ENCODE measurements at places on chromosomes 4 and X.
A peak's percentile ranks its signal among the peaks of the same experiment; 100 is the strongest.

DNA sequence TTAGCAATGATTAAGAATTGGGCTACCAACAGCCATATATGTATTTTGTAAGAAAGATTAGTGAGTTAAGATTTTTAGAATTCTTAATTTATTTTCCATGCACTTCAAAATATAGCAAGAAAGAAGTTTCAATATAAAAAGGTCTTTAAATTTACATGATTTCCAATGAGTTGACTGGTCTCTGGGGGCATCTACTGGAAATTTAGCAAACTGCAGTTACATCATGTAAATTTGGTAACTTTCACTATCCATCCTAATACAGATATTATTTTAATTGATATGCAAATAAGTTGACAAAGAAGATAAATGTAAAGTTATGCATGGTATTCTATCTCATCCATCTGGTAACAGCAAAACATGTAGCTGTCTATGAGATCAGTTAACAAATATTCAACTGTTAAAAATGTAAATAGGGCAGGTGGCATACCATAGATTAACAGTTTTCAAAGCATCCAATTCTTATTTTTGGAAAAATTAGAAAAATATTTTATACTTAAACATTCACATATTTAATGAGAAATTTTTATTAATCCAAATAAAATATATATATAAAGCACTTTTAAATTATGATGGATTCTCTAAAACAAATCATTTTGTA, 29.1 kb downstream of the TTC29 start:
- peak; percentile 18 for DNase-seq

DNA sequence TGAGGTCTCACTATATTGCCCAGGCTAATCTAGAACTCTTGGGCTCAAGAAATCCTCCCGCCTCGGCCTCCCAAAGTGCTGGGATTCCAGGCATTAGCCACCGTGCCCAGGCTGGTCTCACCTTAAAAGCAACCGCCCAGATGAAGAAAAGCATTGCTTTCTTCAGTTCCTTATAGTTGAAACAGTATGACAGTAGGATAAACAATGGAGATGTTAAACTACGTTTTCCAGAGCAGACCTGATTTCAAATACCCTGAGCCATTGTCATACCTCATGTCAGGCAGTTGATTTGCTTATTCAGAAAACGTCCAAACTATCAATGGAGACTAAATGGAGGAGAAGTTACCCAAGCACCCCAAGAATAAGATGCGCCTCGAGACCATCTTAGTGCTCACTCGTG, 26.3 kb upstream of the TMEM131L start:
- no peak for DNase-seq

GRCh38 chr4:76067652-76068286, 6.7 kb upstream of the ART3 start:
- DNase-seq = peak; percentile 84

DNA sequence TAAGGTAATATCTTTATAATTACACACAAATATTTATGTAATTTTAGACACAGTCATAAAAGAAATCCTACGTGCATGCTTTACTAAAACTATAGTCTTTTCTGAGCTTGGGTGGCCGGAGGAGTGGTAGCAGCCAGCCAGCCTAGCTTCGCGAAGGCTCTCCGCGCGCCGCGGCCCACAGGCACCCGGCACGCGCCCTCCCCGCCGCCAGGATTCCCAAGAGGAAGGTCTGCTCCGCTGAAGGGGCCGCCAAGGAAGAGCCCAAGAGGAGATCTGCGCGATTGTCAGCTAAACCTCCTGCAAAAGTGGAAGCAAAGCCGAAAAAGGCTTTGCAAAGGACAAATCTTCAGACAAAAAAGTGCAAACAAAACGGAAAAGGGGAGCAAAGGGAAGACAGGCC, 8.7 kb upstream of the PJA1 start:
- no peak for DNase-seq

GRCh38 chr4:177484613-177485021, 42.4 kb upstream of the AGA start:
- DNase-seq = peak; percentile 39

DNA sequence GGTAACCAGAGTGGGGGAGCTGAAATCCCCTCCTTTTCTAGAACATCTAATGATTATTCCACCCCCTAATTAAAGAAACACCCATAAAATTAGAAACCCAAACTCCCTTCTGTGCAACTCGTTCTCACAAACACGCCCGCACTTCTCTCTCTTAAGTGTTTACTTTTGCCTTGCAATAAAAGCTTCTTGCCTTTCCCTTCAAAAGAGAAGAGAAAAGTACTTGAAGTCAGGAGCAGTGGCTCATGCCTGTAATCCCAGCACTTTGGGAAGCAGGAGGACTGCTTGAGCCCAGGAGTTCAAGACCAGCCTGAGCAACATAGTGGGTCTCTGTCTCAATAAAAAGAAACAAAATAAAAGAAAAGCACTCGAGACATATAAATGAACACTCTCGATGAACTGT, 3.6 kb upstream of the GPR173 start:
- DNase-seq = no peak

DNA sequence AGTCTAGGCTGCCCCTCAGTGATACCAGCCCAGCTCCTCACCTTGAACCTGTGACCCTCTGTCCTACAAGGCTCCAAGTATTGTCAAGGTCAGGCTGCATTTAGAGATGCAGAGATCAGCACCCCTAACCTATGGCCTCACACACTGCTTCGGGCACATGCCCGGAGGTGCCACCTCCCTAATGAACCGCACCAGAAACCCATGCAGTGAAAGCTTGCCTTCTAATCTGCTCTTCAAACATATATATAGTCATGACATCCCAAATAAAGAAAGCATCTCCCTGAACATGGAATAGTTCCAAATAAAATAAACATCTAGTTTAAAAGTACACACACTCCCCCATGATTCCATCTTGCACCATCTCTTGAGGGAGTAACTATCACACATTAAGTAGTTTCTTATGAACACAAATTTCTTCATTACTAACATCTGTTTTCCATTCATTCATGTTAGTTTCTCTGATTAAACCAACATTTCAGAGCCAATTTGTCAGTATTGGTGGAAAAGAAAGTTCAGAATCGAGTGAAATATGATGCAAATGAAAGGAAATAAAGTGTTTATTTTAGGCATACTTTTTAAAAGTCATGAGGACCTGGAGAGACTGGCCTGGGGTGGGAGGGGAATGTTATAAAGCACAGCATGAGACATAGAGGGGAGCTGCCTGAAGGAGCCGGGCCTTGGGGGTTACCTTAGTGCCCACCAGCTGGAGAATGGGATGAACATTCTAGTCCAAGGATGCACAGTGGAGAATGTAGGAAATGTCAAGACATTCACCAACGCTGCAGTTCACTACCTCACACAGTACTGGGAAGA, 19.2 kb downstream of the CC2D2A start:
- DNase-seq = no peak

DNA sequence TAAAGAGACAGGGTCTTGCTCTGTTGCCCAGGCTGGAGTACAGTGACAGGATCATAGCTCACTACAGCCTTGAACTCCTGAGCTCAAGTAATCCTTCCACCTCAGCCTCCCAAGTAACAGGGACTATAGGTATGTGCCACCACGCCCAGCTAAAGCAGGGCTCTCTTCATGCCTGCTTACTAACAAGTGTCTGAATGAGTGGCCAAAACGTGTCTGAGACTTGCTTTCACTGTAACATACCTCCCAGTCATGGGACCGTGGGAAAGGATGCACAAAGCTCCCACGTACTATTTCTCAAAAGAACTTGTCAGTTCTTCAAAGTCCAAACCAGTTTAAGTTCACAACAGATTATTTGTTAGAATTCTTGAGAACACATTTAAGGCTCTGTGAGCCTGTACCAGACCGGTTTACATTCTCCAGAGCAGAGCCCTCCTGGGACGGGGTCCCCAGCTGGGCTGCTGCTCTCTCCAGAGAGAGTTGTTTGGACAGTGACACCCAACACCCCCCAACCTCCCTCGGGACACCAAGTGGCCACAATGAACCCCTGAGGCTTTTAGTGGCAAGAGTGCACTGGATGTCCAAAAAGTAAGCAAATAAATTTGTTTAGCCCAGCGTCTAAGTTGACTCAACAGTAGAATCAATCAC, 24.1 kb downstream of the SH3KBP1 start:
- no peak for DNase-seq

GRCh38 chr4:42482516-42483327, 85.4 kb downstream of the SHISA3 start:
- DNase-seq = no peak

GRCh38 chr4:536351-536972, 37.5 kb downstream of the PIGG start:
- DNase-seq = no peak

DNA sequence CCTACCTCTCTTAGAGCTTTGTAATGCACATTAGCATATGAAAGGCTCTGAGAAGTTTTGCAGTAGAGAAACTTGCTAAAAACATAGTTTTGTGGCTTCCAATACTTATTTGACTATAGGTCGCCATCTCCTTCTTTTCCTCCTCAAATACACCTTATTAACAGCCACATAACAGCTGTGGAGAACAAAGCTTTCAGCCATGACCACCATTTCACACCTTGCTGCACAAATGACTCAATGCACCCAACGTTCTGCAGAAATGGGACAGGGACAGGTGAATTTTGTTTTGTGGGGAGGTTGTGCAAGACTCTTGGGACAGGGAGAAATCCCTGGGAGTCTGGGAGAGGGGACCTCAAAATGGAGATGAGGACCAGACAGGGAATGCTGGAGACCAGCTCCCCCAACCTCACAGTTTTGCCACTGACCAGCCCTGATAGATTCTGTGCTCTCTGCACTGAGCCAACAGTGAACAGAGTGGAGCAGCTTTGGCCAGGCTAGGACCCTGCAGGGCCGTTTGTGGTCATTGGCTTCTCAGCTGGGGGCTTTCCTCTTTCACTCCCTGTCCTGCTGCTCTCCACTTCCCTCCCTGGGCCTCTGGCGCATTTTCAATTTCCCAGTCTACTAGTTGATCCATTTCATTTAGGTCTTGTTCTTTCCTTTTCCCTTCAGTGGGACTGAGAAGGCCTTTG, 16.6 kb downstream of the FRMPD3 start:
- no peak for DNase-seq

DNA sequence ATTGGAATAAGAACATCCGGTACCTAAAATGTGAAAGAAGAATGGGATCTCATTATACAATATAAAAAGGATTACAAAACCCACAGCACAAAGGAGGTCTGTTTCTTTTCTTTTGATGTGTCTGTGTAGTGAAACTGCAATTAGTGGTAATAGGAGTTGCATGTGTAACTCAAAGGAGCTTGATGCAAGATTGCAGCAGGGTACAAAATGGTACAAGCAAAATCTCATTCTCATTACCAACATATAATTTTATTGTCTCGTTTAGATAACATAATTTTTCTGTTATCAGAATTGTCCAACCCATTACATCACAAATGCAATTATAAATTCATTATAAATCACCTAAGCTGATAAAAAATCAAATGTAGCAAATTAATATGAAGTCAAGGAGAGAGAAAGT, 47.1 kb upstream of the CCSER1 start:
- no peak for DNase-seq

GRCh38 chr4:101081695-101082369, 265.5 kb downstream of the PPP3CA start:
- DNase-seq = no peak

DNA sequence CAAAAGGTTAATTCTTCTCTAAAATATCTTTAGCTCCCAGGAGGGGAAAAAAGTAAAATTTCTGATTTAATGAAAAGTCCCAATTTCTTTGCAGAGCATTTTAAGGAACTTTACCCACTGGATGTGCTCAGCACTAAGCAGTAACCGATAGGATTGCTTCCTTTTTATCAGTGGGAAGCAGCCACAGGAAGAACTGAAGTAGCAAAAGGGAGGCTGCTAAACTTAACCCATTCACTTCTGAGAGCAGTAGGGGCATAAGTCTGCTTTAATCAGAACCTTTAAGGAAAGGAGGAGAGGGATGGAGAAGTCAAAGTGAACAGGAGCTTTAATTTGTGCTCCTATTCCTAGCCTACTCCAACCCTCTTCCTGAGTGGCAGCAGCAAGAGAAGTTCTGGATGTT, at the start of gene F8:
Gene F8 (minus strand): TSS at position 139 of the 400 bp plus-strand sequence. CDS start 171 bp downstream, outside the sequence.
- DNase-seq = no peak

- DNase-seq = no peak
These were observed 306.3 kb upstream of the PPARGC1A start for GRCh38 chr4:24195991-24196736.

DNA sequence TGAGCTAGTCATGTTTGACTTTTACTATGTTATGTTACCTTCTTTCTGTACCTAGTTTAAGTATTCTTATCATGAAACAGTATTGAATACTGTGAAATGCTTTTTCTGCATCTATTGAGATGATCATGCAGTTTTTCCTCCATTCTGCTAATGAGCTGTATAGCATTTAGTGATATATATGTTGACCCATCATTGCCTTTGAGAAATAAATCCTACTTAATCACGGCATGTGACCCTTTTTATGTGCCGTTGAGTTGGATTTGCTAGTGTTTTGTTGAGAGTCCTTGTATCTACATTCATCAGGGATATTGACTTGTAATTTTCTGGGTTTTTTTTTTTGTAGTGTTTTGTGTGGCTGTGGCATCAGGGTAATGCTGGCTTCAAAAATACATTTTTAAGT, 537.7 kb upstream of the AADAT start:
- no peak for DNase-seq

DNA sequence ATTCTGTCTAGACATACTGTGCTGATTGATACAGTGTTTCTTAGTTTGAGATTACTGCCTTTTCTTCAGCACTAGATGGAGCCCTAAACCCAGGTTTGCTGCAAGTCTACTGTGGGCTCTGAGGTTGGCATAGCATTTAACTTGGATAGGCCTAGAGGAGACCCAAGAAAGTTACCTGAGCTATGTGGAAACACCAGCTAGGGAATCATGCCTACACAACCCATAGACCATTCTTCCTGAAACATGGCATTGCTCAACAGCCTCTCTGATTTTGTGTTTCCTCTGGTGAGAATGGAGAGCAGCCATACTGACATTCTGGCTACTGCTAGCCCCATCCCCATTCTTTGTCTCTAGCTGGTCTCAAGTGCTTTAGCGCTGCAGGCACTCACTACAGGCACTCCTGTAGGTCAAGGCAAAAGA, 287.7 kb upstream of the PCDH18 start:
- peak; percentile 29 for DNase-seq

GRCh38 chrX:45852884-45853283, 652.2 kb upstream of the DIPK2B start:
- DNase-seq = no peak

GRCh38 chr4:30755346-30755745, 35.2 kb downstream of the PCDH7 start:
- DNase-seq = no peak

- DNase-seq = no peak
These were observed 489.9 kb upstream of the RPS6KA3 start for GRCh38 chrX:20756585-20756984.

GRCh38 chr4:8267077-8267476, 2.5 kb upstream of the HTRA3 start:
- peak; percentile 78 for DNase-seq

DNA sequence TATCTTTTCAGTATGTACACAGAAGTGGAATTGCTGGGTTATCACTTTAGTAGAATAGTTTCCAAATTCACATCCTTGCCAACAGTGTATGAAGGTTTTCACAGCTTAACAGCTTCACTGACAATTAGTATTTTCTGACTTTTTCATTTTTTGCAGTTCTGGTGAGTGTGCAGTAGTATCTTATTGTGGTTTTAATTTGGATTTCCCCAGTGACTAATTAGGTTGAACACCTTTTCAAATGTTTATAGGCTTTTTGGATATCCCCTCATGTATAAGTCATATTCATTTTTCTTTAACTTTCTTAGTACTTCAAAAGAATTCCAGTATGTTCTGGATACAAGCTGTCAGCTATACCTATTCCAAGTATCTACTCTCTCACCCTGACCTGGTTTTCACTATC, 37.1 kb downstream of the BRCC3 start:
- DNase-seq = no peak
